ENCODE measurements at places on chromosomes 2 and 18. TPM values are rescaled to one million over a fixed set of nuclear protein-coding genes. Genes with fewer than 3 reads are reported as not detected.

- DNase-seq: no peak
These were observed 294.6 kb upstream of the SLC14A2 start for GRCh38 chr18:45320724-45321123.

The ASB18 gene
- not detected for polyA plus RNA-seq

The TMEM37 gene
- 73.2 TPM for polyA plus RNA-seq

The LIPG gene
- polyA plus RNA-seq: 53.3 TPM
